Activated effector memory CD4-positive, alpha-beta T cell treated with Interleukin-2 at 50 U/mL for 16 hours (primary cell): ENCODE measurements at places on chromosomes 12 and 14.

- no peak for DNase-seq
Measured at GRCh38 chr12:15227004-15227679, 5.9 kb upstream of the RERG start.

GRCh38 chr14:93161411-93161940 lies 23.2 kb downstream of the MOAP1 start:
- no peak for DNase-seq

- no peak for DNase-seq
Measured at GRCh38 chr12:92389466-92389865, 243.8 kb upstream of the BTG1 start.

GRCh38 chr14:82796086-82796485 lies 1262.4 kb upstream of the SEL1L start:
- DNase-seq: no peak

DNA sequence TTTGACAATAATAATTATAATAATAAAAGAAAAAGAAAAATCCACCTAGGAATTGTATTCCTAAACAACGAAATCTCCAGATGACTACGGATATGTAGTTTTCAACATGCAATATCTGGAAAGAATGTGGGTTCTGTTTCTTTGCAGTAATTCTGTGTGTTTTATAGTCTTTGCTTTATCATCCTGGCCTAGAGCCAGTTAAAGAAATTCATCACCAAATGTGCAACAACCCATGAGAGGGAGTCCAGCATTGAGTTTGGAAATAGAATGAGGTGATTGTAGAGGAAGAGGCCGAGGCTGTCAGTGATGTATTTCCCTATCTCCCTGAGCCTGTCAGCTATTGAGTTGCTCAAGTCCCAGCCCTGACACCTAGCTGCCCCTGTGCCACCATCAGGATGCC lies 200.5 kb upstream of the DCN start:
- no peak for DNase-seq
